ENCODE measurements at places on chromosomes 7 and 10.

GRCh38 chr10:77716458-77717317, 79.1 kb upstream of the KCNMA1 start:
- DNase-seq, result no peak

DNA sequence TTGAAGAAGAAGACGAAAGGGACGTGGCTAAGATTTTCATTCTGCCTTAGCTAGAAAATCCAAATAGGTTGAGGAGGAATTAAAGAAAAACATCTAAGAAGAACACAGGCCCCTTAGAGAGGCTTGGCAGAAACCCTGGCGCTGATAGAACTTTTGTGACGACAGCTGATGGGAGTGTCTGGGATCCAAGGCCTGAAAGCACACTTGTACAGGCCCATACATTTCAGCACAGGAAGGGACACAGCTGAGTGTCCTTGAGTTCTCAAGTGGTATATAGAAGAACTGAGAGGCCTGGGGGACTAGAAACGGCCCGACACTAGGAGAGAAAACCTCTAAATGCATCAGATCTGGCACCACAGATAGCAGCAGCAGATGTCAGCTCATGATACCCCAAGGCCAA, 39.5 kb downstream of the PRPS1L1 start:
- no peak for DNase-seq

- no peak for DNase-seq
Observed at GRCh38 chr7:111869280-111869679, 307.0 kb upstream of the IMMP2L start.

DNA sequence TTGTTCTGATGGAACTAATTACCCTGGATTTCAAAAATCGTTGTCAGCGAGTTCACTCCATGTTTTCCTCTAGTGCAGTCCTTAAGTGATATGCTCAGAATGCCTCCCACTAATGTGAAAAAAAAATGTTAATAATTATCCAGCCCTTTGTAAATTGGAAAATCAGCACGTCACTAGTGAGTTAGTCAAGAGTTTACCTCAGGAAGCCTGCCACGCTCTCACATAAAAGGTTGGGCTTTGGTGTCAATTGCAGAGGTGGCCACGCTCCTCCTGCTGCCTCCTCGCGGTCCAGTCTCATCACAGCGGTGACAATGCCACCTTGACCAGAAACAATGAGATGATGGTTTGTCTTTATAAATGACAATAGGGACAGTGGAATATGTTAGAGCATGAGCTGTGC, 22.5 kb downstream of the UPP1 start:
- no peak for DNase-seq

GRCh38 chr7:27091105-27091504, 4.7 kb downstream of the HOXA1 start:
- no peak for DNase-seq

- no peak for DNase-seq
Observed at GRCh38 chr10:86376852-86377796, 10.5 kb upstream of the GRID1 start.

GRCh38 chr7:31335161-31335856, 5.2 kb downstream of the NEUROD6 start:
- no peak for DNase-seq

DNA sequence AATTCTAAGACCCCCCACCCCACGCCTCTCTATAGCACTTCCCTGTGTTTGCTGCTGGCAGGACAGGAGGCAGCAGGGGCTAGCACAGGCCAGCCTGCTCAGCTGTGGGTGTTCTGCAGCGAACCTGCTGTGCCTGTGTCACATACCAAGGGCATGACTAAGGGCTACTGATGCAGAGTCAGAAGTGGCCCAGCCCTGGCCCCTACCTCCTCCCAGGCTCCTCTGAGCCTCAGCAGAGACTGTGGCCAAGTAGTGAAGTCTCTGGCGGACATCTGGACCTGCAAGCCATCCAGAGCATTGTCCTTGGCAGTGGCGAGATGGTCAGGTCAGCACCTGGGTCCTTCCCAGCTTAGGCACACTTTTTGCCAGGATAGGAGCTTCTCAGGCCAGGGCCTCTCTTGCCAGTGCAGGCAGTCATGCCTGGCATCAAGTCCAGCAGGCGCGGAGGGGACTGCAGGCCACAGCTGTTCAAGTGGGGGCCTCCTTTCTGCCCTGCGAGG, 116.3 kb upstream of the RET start:
- DNase-seq, result no peak

GRCh38 chr7:127858091-127858914, 172.9 kb downstream of the LRRC4 start:
- no peak for DNase-seq

GRCh38 chr10:48692748-48693147, 8.1 kb downstream of the WDFY4 start:
- no peak for DNase-seq

- DNase-seq, result no peak
Observed at GRCh38 chr10:134247-135131, 766 bp upstream of the ZMYND11 start.

GRCh38 chr10:111360260-111360925, 283.6 kb downstream of the ADRA2A start:
- DNase-seq, result peak; percentile 3

DNA sequence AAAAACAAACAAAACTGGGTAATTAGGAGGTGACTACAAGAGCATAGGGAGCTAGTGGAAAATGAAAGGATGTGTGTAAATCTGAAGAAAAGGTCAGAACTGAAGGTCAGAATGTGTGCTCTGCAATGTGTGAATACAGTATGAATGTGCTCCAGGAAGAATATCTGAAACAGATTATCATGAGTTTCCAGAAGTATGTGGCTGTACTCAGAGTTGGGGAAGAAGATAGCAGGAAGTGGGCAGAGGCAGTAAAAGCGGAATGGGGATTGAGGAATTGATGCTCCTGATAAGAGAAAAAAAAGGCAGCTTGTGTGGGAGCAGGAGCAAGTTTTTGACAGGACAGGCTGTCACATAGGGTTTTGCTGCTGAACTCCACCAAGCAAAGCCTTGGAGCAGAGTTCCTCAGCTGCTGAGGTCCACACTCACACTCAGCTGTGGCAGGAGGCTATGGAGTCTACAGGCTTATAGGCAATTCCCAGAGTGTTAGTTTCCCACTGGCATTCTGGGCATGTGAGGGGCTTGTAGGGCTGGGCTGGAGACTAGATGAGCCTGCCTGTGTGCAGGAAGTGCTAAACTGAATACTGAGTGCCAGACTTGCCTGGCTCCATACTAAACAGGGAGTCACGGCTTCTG, 22.9 kb downstream of the H2AZ2 start:
- DNase-seq, result no peak

- DNase-seq, result no peak
Observed at GRCh38 chr10:74750848-74751274, 75.5 kb upstream of the KAT6B start.

GRCh38 chr10:70785190-70785589, at the start of gene TBATA:
TSS of gene TBATA (minus strand) at chr10:70785377. CDS start at chr10:70783379, 1,998 bp downstream.
- DNase-seq, result no peak

- DNase-seq, result no peak
Observed at GRCh38 chr10:58980826-58981415, 195.5 kb upstream of the PHYHIPL start.

DNA sequence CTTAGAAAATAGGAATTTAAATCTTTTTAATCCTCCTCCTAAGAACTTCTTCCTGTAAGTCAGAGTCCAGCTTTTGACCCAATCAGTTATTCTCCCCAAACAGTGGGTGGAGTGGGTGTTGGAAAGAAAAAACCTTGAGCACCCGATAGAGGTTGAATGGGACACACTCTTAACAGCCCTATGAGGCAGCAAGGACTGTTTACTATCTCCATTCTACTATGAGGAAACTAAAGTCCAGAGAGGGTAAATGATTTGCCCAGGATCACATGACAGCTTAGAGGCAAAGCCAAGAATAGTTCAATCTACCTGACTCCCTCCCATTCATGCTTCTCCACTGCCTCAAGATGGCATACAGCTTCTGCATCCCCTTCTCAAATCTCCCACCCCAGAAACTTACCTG, 57.6 kb upstream of the SLC35B4 start:
- no peak for DNase-seq

- no peak for DNase-seq
Observed at GRCh38 chr7:30247541-30248401, 36.6 kb upstream of the ZNRF2 start.

DNA sequence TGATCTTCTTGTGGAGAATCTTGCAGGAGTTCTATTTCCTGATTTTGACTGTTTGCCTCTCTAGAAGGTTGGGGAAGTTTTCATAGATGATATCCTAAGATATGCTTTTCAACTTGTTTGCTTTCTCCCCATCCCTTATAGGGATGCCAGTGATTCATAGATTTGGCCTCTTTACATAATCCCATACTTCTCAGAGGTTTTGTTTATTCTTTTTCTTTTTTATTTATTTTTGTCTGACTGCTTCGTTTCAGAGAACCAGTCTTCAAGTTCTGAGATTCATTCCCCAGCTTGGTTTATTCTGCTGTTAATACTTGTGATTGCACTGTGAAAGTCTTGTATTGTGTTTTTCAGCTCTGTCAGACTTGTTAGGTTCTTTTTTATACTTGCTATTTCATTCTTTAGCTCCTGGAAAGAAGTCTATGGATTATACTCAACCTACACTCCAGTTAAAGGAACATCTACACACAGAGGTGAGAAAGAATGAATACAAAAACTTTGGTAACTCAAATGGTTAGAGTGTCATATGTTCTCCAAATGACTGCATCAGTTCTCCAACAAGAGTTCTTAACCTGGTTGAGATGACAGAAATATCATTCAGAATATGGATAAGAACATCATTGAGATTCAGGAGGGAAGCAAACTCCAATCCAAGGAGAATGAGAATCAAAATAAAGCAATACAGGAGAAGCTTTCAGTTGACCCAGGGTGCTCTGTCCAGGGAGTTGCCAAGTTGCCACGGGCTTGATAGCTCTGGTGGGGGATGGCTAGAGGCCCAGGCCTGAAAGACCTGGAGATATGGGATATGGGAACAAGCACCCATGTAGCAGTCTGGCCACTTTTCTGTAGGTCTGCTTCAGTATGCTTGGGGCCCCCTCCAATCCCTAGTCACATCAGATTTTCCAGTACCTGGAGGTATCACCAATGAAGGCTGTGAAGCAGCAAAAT, 150.3 kb downstream of the AHR start:
- no peak for DNase-seq

DNA sequence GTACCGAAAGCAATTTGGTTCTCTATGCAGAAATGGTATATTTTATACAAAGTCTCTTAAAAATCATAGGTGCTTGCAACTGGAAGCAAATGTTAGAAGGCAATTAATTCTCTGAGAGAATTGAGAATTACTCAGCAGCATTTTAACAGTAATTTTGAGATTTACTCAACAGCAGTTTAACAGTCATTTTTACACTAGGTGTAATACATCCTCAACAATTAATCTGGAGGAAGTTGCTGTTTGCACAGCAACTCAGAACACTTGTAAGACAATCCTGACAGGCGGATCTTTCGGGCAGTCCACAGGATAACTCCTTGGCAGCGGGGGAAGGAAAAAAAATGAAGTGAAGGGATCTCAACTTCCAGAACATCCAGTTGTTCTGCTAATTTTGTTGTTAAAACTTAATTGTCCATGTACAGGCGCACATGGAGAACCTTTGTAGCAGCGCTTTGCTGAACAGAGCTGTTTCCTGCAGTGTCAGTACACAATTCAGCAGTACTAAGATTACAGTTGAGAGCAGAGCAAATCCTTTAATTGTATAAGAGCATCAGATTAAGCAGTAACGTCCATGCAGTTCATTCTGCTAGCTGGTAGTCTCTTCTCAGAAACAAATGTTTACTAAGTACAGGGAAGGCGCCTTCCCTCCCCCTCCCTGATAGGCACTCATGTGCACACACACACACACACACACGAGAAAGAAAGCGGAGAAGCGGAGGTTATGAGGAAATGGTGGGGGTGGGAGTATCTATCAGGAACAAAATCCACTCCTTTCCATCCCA, 43.8 kb downstream of the ENO4 start:
- DNase-seq, result no peak

- DNase-seq, result no peak
Observed at GRCh38 chr10:109187677-109188076, 735.6 kb downstream of the XPNPEP1 start.

GRCh38 chr10:69394020-69394419, 22.7 kb downstream of the TACR2 start:
- no peak for DNase-seq

- DNase-seq, result no peak
Observed at GRCh38 chr7:83355143-83355542, 192.5 kb upstream of the PCLO start.
